ENCODE measurements at places on chromosomes 2 and 18.

GRCh38 chr2:3348767-3349166, 28.9 kb downstream of the EIPR1 start:
- no peak for DNase-seq

DNA sequence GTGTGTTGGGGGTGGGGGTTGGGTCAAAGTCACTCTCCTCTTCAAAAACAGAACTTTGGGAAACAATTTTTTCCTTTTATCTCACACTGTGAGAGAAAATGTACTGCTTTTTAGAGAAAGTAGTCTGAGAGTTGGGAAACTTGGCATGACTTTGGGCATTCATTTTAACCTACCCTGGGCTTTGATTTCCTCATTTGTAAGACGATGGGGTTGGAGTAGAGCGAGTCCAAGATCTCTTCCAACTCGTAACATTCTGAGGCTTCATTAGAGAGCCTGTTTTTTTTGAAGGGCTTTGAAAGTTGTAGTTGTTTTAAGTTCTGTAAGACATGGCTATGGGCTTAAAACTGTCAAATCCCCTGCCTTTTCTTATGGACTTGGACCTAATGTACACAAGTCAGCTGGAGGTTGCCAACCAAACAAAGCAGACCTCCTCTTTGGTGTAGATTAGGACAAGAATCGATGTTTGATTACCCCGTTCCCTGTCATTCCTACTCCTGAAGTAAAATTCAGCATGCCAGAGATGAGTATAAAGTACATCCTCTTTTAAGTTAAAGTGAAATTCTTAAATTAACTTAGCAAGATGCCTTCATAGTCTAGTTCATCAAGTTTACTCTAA, 8.4 kb downstream of the PHLPP1 start:
- DNase-seq, result no peak

GRCh38 chr2:216694082-216694825, 1.1 kb downstream of the IGFBP5 start:
- DNase-seq, result peak; percentile 24

DNA sequence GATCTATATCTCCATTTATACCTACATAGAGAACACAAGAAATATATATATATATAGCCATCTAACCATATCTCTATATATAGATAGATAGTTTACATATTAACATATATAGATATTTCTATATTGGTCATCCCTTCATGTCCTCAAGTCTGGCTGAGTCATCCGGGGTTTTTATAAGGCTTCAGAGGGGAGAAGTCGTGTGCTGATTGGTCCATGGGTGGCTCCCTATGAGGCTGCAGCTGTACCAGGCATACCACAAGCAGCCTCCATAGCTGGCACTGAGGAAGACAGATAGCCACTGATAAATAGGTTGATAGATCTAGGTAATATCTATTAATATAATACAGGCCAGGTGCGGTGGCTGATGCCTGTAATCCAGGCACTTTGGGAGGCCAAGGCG, 618.3 kb upstream of the SETBP1 start:
- no peak for DNase-seq

DNA sequence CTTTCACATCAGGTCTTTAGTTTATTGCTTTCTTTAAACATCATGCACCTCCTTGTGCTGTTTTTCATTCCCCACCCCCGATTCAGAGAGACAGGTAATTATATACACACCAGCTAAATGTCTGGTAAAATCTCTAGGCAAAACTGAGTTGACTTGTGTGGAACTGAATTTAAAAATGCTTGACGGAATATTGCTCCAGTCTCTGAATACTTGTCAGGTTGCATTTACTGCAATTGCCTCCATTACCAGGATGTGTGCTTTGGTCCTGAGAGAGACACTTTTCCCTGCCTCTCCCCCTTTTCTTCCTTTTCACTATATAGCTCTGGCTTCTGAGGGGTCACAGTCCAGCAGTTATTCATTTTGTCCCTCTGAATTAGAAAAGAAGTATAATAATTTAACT, 104.0 kb downstream of the PTPRM start:
- no peak for DNase-seq

DNA sequence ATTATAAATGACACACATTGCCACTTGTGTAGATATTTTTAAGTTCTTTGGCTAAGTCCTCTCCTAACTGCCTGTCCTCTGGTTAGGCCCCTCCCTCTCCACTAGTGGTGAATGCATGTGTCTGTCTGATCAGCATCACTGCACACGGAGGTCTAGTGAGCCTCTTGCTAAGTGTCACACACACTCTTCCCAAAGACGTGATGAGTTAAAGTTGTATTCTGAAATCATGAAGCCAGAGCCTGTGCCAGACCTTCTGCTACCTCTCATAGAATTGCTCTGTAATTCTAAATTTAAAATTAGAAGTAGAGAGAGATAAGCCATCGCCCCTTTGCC, 41.3 kb downstream of the RALB start:
- DNase-seq, result no peak

GRCh38 chr2:46831869-46832265, 83.7 kb downstream of the MCFD2 start:
- DNase-seq, result no peak

- no peak for DNase-seq
Observed at GRCh38 chr2:98768384-98769113, 37.6 kb upstream of the MGAT4A start.

DNA sequence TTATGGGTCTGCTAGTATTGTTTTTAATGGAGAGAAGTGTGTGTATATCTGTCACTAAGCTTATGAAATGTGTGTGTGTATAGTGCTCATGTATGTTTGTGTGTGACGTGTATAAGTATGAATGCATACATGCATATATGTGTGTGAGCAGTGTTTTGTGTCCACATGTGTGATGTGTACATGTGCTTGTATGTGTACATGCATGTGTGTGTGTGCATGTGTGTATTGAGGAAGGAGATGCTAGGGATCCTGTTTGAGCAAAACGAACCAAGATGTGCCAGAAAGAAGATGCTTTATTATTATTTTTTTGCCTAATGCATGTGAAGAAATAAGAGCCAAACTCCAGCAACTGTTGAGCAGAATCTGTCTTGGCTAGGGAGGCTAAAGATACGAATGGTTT, 301.3 kb upstream of the SKOR2 start:
- DNase-seq, result no peak

- no peak for DNase-seq
Observed at GRCh38 chr2:9232886-9233285, 26.3 kb downstream of the ASAP2 start.

DNA sequence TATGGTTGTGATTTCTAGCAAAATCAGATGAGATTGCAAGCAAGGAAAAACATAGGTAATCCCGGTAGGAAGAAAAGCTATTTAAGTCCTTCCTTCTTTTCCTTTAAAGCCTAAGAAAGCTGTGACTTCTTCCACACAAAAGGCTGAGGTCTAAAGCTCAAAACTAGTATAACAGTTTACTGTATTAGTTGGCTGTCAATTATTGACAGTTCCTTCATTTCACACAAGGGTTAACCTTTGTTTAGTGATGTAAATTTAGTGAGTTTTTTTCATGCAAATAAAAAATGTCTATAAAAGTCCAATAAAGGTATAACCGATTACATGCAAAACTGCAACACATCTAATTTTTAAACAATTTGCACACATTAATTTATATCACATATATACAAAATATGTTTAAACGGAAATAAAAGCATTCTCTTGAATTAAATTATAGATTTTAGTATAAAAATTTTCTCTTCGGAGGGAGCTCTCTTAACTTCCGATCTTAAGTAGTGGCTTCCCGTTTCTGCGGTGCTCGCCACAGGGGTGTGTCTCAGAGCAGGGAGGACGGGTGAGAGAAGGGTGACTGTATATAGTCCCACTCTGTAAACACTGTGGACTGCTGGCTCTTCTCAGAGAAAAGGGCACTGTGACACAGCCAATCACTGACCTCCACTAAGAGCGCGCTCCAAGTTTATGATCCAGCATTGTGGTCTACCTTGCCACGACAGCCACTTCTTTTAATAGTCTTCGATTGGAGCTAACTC, 33.4 kb downstream of the TTR start:
- no peak for DNase-seq

- peak; percentile 39 for DNase-seq
Observed at GRCh38 chr2:96144481-96145035, 682 bp downstream of the DUSP2 start.

DNA sequence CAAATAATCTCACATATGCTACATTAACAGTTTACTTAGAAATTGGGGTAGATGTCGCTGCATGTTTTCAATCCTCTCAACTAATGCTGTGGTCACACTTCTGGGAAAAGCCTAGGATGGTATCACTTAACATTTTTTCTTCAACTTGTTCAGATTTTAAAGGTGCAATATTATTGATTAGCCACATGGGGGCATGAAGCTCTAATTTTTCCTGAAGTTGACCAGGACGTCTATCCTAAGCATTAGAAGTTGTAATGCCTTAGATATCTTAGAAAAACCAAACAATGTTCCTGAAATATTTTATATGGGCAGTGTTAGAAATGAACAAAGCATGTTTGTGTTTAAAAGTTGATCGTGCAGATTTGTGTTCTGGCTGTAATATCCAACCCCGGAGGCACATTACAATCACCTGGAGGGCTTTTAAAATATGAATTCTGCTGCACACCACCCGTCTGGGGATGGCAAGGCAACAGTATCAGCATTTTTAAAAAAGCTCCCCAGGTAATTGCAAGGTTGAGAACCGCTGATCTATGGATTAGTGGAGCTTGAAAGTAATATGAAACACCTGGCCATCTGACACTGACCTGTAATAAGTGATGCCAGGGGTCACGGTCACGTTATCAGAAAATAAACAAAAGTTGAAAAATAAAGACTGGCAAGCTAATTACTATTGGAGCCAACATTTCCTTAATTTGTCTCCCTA, 100.5 kb upstream of the LMAN1 start:
- no peak for DNase-seq

DNA sequence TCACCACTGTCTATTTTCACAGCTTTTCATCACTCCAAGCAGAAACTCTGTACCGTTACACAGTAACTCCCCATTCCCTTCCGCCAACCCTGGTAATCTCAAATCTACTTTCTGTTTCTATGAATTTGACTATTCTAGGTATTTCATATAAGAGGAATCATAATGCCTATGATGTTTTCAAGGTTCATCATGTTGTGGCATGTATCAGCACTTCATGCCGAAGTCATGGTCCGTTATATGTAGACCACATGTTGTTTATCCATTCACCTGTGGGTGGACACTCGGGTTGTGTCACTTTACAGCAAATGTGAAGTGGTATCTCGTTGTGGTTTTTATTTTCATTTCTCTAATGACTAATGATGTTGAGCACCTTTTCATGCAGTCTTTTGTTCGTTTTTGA, 21.6 kb downstream of the CPSF3 start:
- no peak for DNase-seq

- no peak for DNase-seq
Observed at GRCh38 chr2:167749660-167750059, 497.7 kb downstream of the STK39 start.

DNA sequence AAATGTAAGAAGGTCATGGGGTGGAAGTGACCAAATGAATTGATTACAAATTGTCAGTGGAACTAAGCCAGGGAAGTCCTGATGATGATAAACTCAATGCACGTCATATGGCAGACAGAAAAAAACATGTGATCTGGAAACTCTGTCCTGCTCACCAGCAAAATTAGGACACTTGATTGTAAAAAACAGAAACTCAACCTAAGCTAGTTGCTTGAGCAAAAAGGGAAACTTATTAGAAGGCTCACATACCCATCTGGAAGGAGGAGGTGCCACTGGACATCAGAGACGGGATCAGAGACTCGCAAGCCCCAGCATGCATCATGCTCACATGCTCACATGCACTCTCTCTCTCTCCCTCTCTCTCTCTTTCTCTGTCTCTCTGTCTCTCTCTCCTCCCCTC, 96.8 kb downstream of the SP3 start:
- DNase-seq, result no peak

DNA sequence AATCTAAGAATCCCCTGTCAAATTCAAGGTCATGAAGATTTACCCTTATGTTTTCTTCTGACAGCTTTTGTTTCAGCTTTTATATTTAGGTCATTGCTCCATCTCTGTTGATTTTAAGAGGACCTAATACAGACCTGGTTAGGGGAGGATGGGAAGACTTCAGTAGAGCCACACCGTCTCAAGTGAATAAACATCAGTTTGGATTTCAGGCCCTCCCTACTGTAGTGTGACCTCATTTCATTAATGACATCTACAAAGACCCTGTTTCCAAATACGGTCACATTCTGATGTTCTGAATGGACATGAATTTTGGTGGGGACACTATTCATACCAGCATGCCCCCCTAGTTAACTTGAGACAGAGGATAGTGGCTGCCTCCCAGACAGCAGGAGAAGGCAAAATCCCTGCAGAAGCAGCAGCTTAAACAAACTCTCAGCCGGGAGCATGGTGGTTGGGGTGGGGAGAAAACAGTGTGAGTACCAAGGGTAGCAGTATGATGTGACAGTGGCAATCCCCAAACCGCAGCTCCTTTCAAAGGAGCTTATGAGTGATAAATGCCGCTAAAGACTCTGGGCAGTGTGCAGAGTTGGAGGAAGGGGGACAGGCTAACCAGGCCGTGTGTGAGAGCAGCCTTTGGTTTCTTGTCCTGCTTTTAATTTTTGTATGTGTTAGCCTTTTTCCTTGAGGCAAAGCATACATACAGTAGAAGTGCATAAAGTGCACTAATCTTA, 65.9 kb upstream of the TNP1 start:
- DNase-seq, result no peak

GRCh38 chr2:205675861-205676516, 6.3 kb upstream of the NRP2 start:
- no peak for DNase-seq

DNA sequence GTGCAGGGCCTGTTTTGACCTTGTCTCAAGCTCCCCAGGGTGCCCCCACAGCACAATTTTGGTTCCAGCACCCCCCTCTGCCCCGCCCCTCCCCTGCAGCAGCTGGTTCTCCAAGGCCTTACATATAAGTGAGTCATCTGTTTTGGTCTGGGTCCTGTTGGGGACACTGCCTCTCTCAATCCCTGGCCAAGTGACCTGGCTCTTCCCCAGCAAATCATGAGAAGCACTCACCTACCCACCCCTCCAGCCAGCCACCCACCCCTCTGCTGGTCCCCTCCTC, 90.5 kb downstream of the INHBB start:
- DNase-seq, result no peak

DNA sequence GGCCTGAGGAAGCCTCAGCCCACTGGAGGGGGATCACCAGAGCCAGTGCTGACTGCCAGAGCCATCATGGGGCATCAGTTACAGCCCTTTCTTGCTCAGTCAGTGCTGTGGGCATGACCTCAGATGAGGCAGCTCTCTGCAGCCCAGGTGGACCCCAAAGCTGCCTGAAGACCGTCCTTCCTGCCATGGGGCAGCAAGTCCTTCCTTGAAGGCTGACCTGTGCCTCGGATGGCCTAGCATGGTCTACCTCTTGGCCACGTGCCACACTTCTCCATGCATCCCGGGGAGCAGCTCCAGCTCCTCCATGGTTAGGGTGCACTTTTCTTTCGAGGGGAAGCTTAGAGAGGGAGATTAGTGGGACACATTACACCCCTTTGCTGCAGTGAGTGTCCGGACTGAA, 233.4 kb downstream of the VAPA start:
- no peak for DNase-seq

- DNase-seq, result no peak
Observed at GRCh38 chr2:172052000-172052983, 33.0 kb upstream of the DLX1 start.

GRCh38 chr2:159396799-159397198, 110.3 kb upstream of the WDSUB1 start:
- DNase-seq, result no peak

All from activated T-cell treated with anti-CD3 and anti-CD28 coated beads for 1 hour (primary cell).